ENCODE measurements at places on chromosomes 12 and 14.

- no peak for DNase-seq
Observed at GRCh38 chr12:83739607-83740006, 1052.9 kb downstream of the TMTC2 start.

DNA sequence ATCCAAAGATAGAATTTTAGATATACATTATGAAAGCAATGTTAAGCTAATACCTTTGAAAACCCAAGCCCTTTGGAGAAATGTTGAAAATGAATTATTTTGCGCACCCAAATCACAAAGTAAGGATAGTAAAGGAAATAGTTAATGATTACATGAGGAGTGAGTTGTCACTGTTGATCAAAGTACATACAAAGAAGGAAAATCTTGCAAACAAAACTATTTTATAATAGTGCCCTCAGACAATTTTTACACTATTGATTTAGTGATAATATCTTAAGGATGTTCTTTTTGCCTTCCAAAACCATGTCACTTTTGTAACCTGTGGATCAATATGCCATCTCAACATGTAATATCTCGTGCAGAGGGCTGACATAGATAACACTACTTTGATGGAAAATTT, 146.8 kb downstream of the DUSP6 start:
- no peak for DNase-seq

GRCh38 chr12:71661977-71662530, 1.6 kb downstream of the ZFC3H1 start:
- DNase-seq: no peak

DNA sequence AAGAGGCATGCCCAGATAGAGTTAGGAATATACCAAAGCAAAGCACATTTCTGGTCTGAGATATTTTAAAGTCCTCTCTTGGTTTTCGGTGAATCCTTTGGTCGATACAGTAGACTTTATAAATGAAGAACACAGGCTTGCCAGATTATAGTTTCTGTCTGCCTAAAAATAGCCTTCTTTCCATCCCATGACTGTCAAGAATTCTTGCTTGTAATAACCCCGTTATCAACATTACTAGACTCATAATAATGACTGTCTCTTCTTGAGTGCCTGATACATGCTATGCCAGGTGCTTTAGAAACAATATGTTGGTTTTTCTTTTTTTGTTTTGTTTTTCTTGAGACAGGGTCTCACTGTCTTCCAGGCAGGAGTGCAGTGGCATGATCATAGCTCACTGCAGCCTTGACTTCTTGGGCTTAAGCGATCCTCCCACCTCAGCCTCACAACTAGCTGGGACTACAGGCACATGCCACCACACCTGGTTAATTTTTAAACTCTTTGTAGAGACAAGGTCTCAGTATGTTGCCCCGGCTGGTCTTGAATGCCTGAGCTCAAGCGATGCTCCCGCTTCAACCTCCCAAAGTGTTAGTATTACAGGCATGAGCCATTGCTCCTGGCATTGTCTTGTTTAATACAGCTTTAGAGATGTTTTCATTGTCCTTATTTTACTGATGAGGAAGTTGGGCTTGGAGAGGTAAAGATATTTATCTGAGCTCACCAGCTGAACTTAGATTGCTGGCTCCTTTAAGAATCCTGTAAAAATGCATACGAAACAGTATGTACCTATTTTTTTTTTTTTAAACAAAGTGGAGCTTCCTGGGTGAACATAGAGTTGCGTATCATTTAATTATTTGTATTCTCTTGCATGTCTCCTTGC, 30.4 kb downstream of the CHST11 start:
- no peak for DNase-seq

DNA sequence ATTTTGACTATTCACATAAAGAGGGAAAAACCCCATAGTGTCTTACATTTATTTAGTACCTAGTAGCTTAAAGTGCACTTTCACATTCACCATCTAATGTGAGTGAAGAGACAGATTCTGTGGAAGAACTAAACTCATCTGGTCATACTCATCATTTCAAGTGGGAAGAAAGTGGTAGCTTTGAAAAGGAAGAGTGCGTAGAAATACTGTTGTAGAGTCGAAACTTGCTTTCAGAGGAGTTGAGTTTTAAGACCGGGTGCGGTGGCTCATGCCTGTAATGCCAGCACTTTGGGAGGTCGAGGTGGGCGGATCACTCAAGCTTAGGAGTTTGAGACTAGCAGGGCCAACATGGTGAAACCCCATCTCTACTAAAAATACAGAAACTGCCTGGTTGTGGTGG, 222.2 kb downstream of the ERC1 start:
- DNase-seq: no peak

GRCh38 chr14:90093942-90094595, 32.3 kb downstream of the KCNK13 start:
- DNase-seq: no peak

GRCh38 chr14:35281341-35281740, 10.8 kb upstream of the PSMA6 start:
- DNase-seq: no peak

DNA sequence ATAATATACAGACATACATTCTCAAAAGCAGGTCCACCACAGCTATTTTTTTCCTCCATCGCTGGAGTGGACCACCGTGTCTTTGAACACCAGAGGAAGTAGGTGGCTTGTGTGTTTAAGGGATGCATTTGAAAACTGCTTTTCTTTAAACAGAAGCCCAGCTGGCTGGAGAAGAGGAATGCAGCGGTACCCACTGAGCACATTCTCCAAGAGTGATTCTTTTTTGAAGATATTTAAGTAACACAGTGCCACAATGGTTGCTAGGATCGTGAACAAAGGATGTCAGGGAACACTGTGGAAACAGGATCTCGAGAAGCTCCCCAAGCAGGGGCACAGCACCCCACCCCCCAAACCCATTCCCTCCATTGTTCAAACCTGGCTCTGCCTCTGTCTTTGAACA, 286.6 kb upstream of the PWP1 start:
- DNase-seq: no peak

GRCh38 chr12:112905451-112906089, 1.2 kb upstream of the OAS1 start:
- DNase-seq: no peak

- no peak for DNase-seq
Observed at GRCh38 chr12:31651893-31652521, 7.5 kb upstream of the ETFBKMT start.

GRCh38 chr14:89862856-89863255, 91.7 kb downstream of the EFCAB11 start:
- no peak for DNase-seq

DNA sequence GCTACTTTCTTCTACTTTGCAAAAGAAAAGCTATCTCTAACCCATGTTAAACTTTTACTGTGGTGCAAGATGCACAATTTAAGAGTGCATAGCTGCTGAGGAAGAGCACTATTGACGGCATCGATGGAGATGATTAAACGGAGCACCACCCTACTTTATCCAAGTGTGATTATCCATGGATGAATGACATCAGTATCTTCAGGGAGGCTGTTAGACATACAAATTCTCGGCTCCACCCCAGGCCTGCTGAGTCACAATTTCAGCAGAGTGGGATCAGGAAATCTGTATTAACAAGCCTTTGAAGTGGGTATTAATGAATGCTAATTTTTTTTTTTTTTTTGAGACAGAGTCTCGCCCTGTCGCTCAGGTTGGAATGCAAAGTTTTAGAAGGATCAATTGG, 16.2 kb downstream of the SLC2A14 start:
- DNase-seq: peak; percentile 98

DNA sequence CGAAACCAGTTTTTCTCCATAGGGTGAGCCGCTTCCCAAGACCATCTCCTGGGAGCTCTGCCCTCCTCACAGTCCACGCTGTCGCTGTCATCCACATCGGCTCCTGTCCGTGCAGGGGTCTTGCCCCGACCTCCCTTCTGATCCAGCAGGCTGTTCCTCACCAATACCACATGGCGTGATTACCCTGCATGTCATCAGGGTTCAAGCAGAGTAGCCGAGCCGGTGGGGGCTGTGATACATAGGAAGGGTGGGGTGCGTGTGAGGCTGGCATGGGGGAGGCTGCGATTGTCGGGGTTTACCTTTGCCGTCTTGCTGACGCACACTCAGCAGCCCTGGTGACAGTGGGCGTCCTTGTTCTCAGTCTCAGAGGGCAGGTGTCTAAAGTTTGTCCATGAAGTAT, 17.0 kb downstream of the TEDC1 start:
- DNase-seq: no peak
